ENCODE measurements at places on chromosomes 11 and 22.

GRCh38 chr22:49088801-49089791 is 738.6 kb downstream of the BRD1 start:
- DNase-seq = no peak

GRCh38 chr11:62835336-62835735 is 2.7 kb upstream of the TEX54 start:
- no peak for DNase-seq

- DNase-seq = no peak
Measured at GRCh38 chr22:18095101-18095805, 15.4 kb upstream of the TUBA8 start.

- DNase-seq = no peak
Measured at GRCh38 chr22:49234459-49234858, 593.2 kb downstream of the BRD1 start.

DNA sequence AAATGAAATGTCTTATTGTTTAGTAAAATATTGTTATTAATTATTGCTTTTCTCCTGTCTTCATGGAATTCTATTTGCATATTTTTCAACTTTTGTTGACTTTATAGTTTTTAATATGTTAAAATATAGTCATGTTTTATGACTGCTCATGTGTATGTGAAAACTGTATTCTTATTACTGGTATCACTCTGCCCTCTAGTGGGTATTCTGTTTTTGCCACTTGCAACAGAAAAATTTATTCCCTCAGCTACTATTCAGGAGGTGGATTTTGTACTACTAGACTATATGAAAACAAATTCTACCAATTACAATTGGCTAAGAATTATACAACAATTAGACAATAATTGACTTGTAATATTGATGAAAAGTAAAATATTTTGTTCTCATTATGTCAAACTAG is 45.0 kb downstream of the OR4C6 start:
- DNase-seq = no peak

GRCh38 chr11:104451197-104451893 is 287.4 kb upstream of the PDGFD start:
- no peak for DNase-seq

- DNase-seq = no peak
Measured at GRCh38 chr11:10247011-10247410, 47.0 kb downstream of the SBF2 start.

DNA sequence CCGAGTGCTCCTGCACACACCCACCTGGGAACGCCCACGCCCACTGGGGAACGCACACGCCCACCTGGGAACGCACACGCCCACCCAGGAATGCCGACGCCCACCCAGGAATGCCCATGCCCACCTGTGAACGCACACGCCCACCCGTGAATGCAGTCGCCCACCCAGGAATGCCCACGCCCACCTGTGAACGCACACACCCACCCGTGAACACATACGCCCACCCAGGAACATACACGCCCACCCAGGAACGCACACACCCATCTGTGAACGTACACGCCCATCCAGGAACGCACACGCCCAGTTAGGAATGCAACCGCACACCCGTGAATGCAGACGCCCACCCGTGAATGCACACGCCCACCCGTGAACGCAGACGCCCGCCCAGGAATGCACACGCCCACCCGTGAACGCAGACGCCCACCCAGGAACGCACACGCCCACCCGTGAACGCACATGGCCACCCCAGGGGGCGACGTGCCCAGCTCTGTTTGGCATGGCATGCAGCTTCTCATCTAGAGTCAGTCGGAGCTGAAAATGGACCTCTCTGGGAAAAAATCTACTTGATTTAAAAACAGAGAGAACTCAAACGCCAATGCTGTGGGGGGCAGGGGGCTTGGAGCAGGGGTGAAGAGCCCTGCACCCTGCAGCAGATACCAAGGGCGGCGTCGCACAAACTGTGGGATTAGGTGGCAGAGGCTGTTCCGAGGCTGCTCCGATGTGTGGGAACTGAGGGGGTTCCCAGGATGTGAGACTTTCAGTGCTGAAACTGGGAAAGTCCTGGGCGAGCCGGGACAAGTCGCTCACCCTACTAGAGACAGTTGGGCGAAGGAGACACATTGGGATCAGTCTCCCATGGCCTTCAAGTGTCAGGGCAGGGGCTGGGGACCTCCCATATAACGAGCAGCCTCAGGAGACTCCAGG is 83.3 kb downstream of the MYEOV start:
- no peak for DNase-seq

DNA sequence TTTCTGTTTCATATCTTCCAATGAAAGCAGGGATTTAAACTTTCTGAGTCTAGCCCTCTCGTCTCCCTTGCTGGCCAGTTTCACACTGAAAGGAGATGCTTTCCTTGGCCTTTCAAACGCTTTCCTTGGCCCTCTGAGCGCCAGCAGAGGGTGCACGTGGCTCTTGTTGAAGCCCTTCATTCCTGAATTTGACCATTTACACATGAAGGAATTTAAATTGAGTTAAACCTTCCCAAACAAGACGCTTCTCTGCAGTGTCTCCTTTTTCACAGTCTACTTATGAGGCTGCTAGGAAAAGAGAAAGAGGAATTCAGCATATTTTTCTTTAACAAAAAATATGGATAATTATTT is 21.6 kb downstream of the NNMT start:
- no peak for DNase-seq

GRCh38 chr22:29450222-29450621 is 11.8 kb downstream of the RFPL1 start:
- DNase-seq = no peak

- DNase-seq = no peak
Measured at GRCh38 chr22:45317551-45318167, 7.9 kb downstream of the FAM118A start.

GRCh38 chr22:38353142-38353629 is 36.0 kb upstream of the CSNK1E start:
- DNase-seq = peak; percentile 41
